ENCODE measurements at places on chromosomes 3 and 15.

GRCh38 chr3:191238321-191238817 is 39.3 kb downstream of the OSTN start:
- DNase-seq: peak; percentile 89

DNA sequence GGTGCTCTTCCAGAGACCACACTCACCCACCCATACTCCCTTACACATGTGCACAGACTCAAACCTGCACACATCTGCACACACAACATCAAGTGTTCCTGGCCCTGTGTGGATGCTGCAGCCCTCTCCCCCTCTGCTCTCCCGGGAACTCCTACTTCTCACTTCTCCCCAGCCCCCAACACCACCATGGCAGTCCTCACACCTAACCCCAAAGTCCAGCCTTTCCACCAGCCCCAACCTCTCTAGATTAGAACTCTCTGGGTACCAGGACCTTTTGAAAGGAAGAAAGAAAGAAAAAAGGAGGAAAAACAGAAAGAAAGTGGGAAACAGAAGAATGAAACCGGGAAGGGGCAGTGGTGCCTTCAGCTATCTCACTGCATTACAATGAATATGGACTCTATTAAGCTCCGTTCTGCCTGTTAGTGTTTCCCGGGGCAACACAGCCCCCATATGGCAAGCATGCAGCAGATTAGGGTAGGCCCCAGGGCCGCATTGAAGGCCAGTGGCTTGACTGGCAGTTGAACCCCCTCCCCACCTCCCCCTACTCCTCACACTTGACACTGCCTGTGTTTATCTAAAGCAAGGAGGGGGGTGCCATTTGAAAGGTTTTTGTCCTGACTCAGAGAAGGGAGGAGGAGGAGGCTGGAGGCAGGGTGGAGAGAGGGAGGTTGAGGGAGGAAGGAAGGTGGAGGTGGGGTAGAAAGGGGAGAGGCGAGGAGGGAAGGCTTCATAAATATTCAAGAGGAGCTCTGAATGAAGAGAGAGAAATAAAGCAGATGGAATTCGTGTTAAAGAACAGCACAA is 30.1 kb downstream of the BOC start:
- peak; percentile 22 for DNase-seq

- DNase-seq: peak; percentile 59
These were observed 800.8 kb downstream of the TUSC7 start for GRCh38 chr3:117510396-117510795.

DNA sequence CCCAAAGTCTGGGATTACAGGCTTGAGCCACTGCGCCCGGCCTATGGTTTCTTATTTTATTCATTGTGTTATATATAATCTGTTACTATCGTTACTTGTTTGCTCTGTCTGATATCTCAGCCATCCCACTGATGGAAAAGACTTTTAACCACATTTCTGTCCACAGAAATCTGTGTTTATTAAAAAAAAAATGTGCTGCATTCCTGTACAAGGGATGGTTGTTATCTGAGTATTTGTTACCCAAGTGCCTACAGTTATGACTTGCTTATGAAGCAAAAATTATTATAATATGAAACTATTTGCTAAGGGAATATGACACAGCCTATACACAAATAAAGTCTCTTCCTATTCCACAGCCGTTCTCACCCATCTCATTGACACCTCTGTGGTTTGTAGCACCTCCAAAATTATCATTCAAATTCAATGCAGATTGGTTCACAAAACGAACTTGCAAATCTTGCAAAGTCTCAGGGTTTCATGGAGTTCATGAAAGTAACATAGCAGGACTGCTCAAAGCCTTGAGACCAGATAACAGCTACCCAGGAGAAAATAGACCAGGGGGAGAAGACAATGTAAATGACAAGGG is 47.4 kb upstream of the UBE2E1 start:
- peak; percentile 11 for DNase-seq

DNA sequence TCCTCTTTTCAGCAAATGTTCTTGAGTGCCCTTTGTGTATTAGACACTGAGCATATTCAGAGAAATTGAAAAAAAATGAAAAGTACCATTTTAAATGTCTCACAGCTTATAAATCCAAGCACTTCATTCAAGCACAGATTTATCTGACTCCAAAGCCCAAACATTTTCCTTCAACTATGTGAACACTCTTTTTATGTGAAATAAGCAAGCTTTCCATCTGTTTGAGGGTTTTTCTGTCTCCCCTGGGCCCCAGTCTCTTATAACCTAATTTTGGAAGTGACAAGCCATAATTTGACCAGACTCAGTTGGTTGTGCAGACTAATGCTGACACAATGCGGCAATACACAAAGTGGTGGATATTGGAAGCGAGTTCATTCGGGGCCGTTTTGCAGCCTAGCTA is 170.3 kb downstream of the CNTN6 start:
- no peak for DNase-seq

DNA sequence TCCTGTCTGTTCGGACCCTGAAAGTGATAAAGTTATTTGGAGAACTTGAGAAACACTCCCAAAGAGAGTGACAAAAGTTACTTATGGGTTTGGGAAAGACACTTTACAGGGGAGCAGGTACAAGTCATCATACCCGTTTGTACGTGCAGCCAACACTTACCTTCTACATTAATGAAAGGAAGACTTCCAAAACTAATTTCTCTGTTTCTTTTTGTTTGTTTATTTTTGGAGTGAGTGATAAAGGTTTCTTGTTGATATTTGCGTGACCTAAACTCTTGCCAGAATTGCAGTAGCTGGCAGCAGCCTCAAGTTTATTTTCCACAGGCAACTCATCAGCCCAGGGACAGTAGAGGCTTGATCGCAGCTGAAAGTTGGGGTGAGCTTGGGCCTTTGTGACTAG is 8.4 kb downstream of the ABHD2 start:
- DNase-seq: peak; percentile 68

- DNase-seq: peak; percentile 24
These were observed 580.1 kb downstream of the ROBO2 start for GRCh38 chr3:77620009-77620408.

- no peak for DNase-seq
These were observed 23.0 kb downstream of the HES1 start for GRCh38 chr3:194158942-194159439.

DNA sequence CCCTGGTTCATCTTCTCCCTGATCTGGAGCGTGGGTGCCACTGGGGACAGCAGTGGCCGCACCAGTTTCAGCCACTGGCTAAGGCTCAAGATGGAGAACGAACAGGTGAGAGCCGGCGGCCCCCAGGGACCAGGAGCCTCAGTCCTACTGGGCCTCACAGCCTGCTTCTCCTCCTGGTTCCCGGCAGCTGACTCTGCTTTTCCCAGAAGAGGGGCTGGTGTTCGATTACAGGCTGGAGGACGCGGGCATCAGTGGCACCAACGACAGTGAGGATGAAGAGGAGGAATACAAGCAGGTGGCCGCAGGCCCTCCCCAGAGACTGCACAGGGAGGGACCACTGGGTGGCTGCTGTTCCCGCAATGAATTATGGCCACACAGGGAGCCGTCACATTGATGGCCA is 54.4 kb downstream of the DNAH1 start:
- DNase-seq: no peak

DNA sequence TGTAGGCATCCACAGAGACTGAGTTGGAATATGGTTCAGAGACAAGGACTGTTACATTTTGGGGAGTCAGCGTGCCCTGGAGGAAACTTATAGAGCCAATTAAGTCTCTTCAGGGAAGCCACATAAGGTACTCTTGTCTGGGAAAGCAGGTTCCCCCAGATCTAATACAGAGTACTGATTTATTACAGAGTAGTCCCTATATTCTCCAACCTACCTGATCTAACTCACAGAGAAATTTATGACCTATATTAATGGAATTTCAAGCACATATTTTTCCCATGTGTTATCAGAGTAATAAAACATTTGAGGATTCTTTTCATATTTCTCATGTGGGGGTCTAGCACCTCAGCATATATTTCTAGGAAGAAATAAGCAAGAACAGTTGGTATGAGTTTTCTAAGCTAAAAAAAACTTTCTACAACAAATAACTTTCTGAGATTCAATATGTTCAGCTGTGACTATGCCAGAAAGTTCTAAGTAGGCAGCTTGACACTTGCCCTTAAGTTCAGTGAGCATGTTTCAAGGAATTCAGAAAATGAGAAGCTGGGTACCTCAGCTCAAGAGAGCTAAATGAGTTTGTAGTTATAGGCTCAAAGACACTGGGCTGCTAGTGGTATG is 75.3 kb upstream of the COL8A1 start:
- peak; percentile 66 for DNase-seq

- DNase-seq: no peak
These were observed 100.8 kb upstream of the NEDD4 start for GRCh38 chr15:56094171-56094570.

DNA sequence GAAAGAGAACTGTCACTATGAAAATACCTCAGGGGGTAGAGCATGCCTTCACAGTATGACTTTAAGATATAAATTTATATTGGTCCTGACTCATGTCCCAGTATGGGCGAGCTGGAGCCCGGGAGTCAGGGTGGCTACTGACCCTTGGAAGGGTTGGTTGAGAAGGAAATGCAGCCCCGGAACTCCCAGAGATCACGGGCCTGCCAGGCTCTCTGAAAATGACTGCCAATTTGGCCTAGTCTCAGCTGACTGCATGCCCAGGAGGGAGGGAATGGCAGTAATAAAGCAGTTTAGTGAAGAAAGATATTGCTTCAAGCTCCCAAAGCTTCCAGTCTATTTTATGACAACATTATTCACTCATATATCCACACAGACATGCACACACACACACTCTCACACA is 299.0 kb downstream of the NR2F2 start:
- no peak for DNase-seq

- DNase-seq: no peak
These were observed 41.0 kb upstream of the SLC41A3 start for GRCh38 chr3:126124896-126125295.

GRCh38 chr3:42991341-42992315 is 12.5 kb downstream of the GASK1A start:
- DNase-seq: peak; percentile 9

DNA sequence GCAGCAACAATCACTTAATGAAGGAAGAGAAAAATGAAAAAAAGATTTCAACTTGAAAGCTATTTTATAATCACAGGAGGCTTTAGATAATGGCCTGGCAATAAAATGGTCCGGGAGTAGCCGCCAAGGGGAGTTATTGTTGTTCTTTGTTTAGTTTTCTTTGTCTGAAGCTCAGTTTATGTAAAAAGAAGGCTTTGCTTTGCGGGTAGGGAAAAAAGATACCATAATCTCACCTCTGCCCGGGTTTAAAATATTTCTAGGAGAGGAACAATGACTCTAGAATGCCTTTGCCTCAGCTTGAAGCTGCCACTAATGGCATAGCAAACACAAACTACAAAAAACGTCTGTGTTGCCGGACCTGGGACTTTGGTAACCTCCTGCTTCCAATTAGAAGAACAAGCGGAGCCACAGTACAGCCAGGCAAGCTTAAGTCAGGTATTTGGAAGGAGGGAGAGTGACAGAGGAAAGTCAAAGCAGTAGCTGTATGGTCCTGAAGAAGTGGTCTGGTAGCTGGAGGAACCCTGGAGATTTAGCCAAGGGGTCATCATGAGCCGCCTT is 764.5 kb downstream of the TUSC7 start:
- no peak for DNase-seq

GRCh38 chr3:21694506-21694905 is 56.5 kb downstream of the ZNF385D start:
- no peak for DNase-seq

GRCh38 chr3:160757233-160758106 is 1.4 kb downstream of the PPM1L start:
- no peak for DNase-seq

- no peak for DNase-seq
These were observed 21.2 kb downstream of the RLBP1 start for GRCh38 chr15:89200182-89200581.

DNA sequence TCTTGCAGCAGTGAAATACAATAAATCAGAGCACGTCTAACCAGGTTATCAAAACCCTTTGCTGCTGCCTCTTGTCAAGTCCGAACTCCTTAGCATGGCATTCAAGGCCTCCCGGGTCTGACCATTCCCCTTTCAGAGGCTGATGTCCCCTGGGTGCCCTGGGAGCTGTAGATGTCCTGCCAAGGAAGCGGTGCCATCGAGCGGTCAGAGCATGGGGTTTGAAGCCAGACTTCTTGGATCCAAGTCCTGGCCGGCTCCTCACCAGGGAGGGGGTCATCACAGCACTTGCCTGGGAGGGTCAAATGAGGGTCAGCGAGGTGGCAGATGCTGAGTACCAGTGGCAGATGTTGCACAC is 496 bp downstream of the TF start:
- DNase-seq: no peak

DNA sequence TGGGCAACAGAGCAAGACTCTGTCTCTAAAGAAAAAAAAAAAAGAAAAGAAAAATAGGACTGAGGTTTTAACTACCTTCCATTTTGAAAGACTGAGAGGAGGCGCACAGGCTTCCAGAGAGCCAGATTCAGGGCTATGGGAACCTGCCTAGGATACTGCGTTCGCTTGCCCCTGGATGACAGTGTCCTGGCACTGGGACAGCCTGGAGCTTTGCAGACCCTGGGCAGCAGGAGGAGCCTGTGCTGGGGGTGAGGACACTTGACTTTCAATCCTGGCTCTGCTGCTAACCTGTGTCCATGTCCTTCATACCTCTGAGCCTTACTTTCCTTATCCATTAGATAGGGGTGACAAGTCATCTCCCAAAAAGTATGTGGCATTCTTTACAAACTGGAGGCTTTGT is 31.2 kb downstream of the CD276 start:
- DNase-seq: no peak

DNA sequence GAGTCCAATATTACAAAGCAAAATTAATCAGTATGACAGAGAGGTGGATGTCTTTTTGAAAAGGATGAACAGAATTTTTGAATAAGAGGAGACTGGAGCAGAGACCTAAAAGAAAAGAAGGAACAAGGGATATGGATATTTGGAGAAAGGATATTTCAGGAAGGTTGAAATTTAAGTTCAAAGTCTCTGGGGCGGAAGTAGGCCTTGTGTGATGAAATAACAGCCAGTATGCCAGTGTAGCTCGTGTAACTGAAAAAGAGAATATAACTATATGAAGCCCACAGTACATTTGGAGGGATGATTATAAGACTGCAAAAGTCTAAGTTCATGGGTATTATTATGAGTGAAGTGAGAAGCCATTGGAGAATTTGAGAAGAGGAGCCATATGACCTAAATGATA is 766.7 kb downstream of the GBE1 start:
- DNase-seq: no peak

DNA sequence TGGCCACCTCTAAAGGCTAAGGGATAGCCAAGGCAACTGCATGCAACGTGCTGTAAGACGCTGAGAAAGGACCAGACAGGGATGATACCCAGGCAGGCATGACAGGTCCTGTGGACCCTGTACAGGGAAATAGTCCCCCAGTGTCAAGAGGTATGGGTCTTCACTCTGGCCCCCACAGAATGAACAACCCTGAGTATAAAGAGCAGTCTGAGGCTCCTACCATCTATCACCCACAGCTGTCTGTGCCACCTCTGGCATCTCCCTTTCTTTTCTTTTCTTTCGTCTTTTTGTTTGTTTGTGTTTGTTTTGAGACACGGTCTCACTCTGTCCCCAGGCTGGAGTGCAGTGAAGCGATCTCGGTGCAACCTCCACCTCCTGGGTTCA is 18.7 kb downstream of the SLC25A20 start:
- DNase-seq: no peak

GRCh38 chr3:23106666-23107065 is 96.5 kb upstream of the UBE2E2 start:
- DNase-seq: no peak

GRCh38 chr3:175593331-175593730 is 734.2 kb downstream of the NAALADL2 start:
- DNase-seq: no peak

GRCh38 chr3:66483409-66483906 is 17.4 kb downstream of the LRIG1 start:
- peak; percentile 54 for DNase-seq

GRCh38 chr15:73495181-73495580 is 52.2 kb downstream of the REC114 start:
- DNase-seq: no peak

Measured in IMR-90 (cell line).